Stimulated activated CD8-positive, alpha-beta memory T cell treated with anti-CD3 and anti-CD28 coated beads, Interleukin-4, amount 100 ng/mL, for 48 hours (primary cell): ENCODE measurements at places on chromosomes 6 and 20.

DNA sequence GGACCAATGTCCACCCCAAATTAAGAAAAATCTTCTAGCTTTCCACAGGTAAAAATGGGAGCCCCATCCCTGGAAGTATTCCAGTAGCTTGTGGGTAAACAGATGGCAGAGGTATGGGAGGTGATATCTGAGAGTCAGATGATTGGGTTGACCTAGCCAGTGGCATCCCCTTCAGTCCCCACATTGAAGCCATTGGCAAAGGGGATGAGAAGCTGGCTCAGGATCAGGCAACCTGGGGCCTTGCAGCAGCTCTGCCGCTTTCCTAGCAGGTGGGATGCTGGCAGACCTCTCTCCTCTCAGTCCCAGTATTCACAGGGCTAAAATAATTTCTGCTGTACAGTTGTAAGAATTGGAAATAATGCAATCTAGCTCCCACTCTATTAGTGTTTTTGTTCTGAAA, 108.9 kb upstream of the KCNG1 start:
- DNase-seq: no peak

GRCh38 chr20:22509843-22510147, 74.6 kb downstream of the FOXA2 start:
- DNase-seq: no peak

GRCh38 chr6:106387875-106388274, 27.4 kb downstream of the CRYBG1 start:
- no peak for DNase-seq

GRCh38 chr6:147137986-147138385, 66.2 kb upstream of the STXBP5 start:
- DNase-seq: no peak

DNA sequence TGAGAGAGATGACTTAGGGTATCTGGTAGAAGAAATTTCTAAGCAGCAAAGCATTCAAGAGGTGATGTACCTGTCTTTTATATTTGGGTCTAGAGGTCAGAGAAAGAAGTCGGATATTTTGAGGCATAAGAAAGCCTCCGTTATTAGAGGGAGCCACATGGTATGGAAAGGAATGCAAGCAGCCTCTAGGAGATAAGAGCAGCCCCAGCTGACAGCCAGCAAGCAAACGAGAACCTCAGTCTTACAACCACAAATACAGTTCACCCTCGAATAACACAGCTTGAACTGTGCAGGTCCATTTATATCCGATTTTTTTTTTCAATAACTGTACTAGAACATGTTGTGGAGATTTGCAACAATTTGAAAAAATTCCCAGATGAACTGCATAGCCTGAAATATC, 190.7 kb upstream of the VGLL2 start:
- no peak for DNase-seq

GRCh38 chr6:15962449-15962764, 166.5 kb upstream of the MYLIP start:
- no peak for DNase-seq

- DNase-seq: peak; percentile 38
Observed at GRCh38 chr20:32155017-32155981, 45.8 kb downstream of the TM9SF4 start.

GRCh38 chr6:155126727-155127439, 131.8 kb downstream of the TIAM2 start:
- DNase-seq: peak; percentile 79

DNA sequence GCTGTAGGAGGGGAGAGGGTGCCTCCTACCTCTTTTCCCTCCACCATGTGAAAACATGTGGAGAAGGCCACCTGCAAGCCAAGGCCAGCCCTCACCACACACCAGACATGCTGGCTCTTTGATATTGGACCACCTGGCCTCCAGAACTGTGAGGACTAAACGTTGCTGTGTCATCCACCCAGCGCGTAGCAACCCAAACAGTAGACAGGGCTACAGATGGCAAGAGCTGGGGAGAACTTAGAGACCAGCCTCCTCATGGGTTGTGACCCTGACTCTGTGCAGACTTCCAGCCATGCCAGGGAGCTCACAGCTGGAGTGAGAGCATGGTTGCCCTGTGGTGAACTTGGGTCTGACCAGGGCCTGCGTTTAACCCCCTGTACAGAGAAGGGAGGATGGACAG, 195.9 kb upstream of the CST7 start:
- no peak for DNase-seq

GRCh38 chr20:31723069-31723318, 326 bp upstream of the BCL2L1 start:
- DNase-seq: no peak

DNA sequence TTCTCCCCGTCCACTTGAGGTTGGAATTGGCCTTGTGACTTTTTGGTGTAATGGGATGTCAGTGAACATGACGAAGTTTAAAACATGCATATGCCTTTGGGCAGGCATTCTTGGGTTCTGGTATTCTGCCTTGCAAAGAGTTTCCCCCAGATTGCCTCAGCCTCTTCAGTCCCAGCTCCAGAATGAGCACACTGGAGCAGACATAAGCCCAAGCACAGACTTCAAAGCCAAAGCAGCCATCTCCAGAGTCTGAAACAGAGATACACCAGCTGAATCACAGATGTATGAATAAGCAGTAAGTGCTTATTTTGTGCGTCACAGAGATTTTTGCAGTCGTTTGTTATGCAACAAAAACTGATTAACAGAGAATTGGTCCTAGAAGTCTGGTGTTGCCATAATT, 546.0 kb downstream of the FRK start:
- no peak for DNase-seq

- DNase-seq: peak; percentile 51
Observed at GRCh38 chr6:119348748-119349360, 707 bp downstream of the MAN1A1 start.

DNA sequence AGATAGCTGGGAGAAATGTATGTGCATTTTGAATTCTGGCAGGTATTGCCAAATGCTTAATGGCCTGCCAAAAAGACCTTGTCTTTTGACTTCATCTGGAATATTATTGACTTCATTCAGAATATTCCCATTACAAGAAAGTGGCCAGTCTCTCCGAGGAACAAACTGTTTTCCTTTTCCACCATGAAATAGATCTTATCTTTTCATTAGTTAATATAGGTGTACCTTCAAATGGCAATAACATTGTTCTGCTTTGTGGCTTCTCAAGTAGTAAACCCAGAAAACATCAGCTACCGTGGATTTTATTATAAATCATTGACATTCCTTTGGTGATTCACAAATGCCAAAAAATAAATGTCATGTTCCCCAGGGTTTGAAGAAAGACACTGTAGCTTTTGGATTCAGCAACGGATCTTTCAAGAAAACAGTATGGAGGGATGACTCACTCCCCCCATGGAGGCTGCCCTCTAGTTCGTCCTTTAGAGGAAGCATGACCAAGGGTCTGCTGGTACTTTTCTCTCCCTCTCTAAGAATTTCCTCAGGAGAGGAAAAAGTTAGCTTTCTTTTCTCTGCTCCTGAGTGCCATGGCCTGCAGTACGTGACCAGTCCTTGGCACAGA, 1.1 kb upstream of the RNF182 start:
- DNase-seq: no peak

DNA sequence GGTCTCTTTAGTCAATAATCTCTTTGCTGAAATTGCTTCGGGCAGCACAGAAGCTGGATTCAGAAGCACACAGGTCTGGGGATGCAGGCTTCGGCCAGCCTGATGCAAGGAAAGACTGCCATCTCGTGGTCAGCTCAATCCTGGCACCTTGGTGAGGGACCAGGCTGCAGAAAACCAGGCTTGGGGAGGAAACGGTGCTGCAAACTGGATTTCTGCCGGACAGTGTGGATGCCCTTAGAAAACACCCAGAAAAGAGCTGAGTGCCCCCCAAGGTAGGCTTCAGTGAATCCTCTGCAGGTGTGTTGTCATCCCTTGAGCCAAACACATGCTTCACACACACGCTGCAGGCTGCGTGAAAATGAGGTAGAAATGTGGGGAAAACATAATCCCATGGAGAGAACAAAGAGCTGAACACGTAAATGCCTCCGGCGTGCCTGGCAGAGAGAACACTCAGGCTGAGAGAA, 89.8 kb upstream of the PAX1 start:
- peak; percentile 67 for DNase-seq

DNA sequence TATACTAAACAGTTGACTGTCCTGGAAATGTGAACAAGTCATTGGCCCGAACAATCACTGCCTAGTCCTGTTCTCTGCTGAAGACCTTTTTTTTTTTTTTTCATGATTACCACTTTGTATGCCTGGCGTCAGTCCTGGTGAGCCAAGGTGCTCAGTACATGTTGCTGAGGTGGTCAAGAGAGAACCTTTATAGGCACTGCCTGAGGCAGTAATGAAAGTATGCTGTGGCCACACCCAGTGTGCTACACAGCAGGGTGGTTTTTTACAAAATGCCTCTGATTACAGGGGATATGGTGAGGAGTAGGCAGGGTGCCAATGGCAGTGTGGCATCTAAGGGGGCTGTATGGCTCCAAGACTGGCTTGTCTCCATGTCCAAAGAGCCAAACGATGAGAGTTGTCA, 135.1 kb upstream of the ENPP5 start:
- DNase-seq: no peak

DNA sequence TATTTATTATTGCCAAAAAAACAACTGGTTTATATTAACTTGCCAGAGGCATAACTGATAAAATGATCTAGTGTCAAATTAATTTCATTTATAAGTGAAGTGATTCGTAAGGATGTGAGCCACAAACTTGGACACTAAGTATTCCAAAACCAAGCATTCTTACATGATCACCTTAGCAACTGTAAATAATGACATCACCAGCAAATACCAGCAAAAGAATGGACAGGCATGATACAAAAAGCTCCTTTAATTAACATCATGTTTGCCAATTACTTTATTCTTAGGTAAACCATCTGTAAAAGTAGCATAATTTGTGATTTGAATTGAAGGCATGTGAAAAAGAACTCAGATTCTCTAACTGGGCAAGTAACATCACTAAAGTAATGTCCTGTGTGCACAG, 17.2 kb upstream of the FNDC1 start:
- no peak for DNase-seq

- no peak for DNase-seq
Observed at GRCh38 chr20:59783641-59784010, 149.8 kb downstream of the SYCP2 start.

- DNase-seq: no peak
Observed at GRCh38 chr6:106080763-106081095, 5.4 kb upstream of the PRDM1 start.

- no peak for DNase-seq
Observed at GRCh38 chr6:105907991-105908390, 178.1 kb upstream of the PRDM1 start.

DNA sequence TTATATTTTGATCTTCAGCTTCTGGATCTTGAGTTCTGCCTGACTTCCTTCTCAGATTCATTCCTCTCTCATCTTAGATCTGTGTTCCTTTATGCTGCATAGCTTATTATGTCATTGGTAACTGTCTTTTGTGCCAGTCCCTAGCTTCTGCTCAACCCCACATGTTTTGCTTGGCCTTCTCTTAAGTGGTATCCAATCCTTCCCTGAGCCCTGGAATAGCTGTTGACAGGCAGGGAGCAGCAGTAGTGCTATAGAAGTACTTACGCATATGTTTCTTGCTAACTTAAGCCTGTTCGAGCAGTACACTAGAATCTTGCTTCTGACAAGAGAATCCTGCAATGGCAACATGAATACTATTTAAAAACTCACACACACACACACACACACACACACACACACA, 13.6 kb upstream of the GRIK2 start:
- DNase-seq: no peak

DNA sequence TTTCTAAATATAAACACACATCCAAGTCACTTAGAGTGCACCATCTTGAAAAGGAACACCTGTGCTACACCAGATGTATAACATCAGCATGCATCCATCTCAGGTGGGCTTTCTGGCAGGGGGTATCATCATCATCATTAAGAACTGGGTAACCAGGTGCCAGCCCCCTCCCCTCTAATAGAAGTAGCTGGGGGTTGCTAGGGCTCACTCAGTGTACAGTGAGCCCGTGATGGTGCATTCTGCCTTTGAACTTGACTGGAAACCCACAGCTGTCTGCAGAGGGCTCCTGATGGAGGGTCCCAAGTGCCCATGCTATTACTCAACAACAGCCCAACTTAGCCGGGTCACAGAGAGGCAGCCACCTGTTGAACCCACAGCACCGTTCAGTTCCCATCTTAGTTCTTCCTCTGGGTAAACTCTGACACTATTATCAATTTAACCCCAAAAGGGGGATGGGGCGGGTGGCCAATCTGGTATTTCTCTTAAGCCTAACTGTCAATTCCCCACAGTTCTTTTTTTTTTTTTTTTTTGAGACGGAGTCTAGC, 32.7 kb upstream of the CCND3 start:
- DNase-seq: peak; percentile 25

DNA sequence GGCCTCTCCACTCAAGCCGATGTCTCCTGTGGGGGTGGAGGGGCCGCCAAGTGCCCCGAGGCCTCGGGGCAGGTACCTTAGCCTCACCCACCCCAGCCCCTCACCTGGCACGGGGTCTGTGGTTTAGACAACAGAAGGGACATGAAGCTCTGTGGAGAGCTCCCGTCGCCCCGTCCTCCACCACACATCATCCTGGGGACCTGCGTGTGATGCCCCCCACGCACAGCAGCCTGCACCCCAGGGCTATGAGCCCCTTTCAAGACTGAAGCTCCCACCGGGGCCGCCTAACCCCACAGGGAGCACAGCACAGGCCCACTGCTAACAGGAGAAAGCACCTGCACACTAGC, 8.2 kb downstream of the KCNQ2 start:
- DNase-seq: no peak

DNA sequence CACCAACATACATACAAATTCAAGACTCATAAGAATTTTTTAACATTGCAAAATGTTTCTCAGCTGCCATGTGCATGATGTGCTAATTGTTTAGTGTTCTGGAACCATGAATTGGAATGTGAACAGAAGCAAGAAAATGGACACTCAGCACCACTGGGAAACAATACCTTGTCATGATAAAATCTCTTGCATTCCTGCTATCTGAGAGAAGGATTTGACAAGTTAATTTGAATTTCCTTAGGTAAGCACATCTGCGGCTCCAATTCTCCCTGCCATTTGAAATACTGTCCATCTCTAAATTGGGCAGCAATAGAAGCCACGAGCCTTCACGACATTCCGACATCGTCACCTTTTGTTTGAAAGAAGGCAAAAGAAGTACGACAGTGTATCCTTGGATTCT, 1104.6 kb upstream of the MAP3K7 start:
- DNase-seq: no peak

GRCh38 chr20:17641993-17642392, 40.0 kb downstream of the RRBP1 start:
- no peak for DNase-seq

DNA sequence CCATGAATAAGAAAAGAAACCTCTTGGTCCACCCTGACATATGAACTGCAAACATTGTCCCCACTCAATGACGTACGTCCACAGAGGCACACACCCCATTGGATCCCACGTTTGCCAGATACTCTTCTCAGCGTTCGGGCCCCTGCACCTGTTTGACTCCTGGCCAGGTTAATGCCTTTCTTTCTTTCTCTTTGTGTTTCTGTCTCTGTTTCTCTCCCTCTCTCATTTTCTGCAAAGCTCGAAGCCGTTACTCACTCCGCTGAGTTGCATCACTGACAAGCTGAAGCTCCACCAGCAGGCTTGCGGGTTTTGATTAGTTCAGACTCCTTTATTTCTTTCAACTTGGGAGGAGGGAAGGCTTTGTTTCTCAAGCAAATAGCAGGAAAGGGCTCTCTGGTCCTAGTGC, 135.5 kb upstream of the SUPT3H start:
- DNase-seq: no peak
